ENCODE measurements at places on chromosomes 11 and 22. TPM values are rescaled to one million over a fixed set of nuclear protein-coding genes. Genes with fewer than 3 reads are reported as not detected.

DNA sequence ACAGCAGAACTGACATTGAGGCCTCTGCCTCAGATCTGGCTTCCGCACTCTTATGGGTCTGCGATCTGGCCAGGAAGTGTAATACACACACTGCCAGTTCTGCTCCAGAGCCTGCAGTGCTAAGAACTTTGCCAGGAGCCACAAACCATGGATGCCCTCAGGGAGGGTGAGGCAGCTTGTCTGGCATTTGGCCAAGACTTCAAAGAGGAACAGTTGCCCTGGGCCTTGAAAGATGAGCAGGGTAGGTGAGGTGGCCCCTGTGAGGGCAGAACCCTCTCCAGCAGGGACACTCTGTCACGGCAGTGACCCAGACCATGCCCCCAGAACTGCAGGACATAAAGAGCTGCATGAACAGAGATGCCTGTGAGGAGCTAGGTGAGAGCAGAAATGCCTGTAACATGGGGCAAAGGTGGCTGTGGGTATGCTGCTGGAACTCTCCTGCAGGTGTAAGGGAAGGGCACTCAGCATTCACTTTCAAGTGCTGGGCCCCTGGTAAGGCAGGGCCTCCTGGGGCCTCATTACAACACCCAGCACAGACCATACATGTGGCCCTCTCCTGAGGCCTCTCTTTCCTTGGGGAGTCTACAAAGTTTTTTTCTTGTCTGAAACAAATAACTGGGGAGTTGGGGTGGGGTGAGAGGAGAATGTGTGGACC is 47.3 kb downstream of the NEU3 start:
- H3K27me3 ChIP-seq = no peaks in the 10 kb centered on the region
- DNase-seq = no peak
- peaks cover 10% of the 10 kb centered on the region for H3K4me1 ChIP-seq
- H3K4me3 ChIP-seq = no peak overlapping the region
- no peak overlapping the region for H3K27ac ChIP-seq
- no peaks in the 10 kb centered on the region for H3K36me3 ChIP-seq

- no peak overlapping the region for H3K27ac ChIP-seq
- DNase-seq = peak; percentile 71
- H3K36me3 ChIP-seq = no peaks in the 10 kb centered on the region
- H3K4me3 ChIP-seq = no peak overlapping the region
Observed at GRCh38 chr11:15627560-15627959, 512.8 kb downstream of the INSC start.

- H3K27me3 ChIP-seq = no peaks in the 10 kb centered on the region
- H3K4me3 ChIP-seq = peak overlapping the region; percentile 35
- H3K36me3 ChIP-seq = no peaks in the 10 kb centered on the region
- H3K27ac ChIP-seq = no peak overlapping the region
- H3K4me1 ChIP-seq = no peaks in the 10 kb centered on the region
Observed at GRCh38 chr11:63478896-63479295, 12.1 kb downstream of the PLAAT5 start.

DNA sequence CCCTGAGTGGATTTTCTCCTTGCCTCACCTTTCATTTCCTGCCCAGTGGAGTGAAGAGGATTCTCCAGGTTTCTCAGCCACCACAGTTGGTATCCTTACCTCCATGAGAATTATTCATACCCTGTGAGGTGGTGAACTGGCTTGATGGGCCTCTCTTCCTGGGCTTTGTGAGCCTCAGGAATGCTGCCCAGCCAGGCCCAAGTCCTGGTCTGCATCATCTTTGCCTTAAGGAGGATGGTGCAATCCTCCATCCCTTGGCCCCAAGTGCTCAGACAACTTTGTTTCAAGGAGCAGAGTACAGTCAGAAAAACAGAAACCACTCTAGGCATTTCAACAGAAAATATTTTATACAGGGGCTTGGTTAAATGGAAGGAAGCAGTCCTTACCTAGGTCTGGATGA is 114.2 kb upstream of the CADM1 start:
- peaks cover 28% of the 10 kb centered on the region for H3K4me1 ChIP-seq
- no peak for DNase-seq
- no peak overlapping the region for H3K27ac ChIP-seq
- H3K27me3 ChIP-seq = no peaks in the 10 kb centered on the region

The PGA4 gene
- total RNA-seq = not detected

Measured in osteoblast (primary cell).